A549 treated with ZK216348 at 1 μM for 4 hours (cell line): ENCODE measurements at places on chromosomes 4 and X. TPM values are rescaled to one million over a fixed set of nuclear protein-coding genes. Genes with fewer than 3 reads are reported as not detected.

AR gene
- 2.6 to 3.9 TPM (median 3.2 TPM) in 5 replicates for total RNA-seq

ADH1C gene
- not detected in 5 replicates for total RNA-seq

HAND2 gene
- total RNA-seq = 0.12 to 0.62 TPM (median 0.31 TPM) in 5 replicates

SSX2B gene
- not detected in 5 replicates for total RNA-seq

AVPR2 gene
- not detected in 5 replicates for total RNA-seq

AFF2 gene
- not detected in 5 replicates for total RNA-seq

CLCN4 gene
- total RNA-seq = 3.1 to 6.3 TPM (median 4.2 TPM) in 5 replicates

TRPC5OS gene
- total RNA-seq = not detected in 5 replicates

USP17L17 gene
- not detected in 5 replicates for total RNA-seq

PNMA6A gene
- 2.9 to 6.2 TPM (median 4.6 TPM) in 5 replicates for total RNA-seq

CFAP299 gene
- total RNA-seq = not detected in 5 replicates

UNC5C gene
- not detected in 5 replicates for total RNA-seq
